NCI-H2171 (cell line): ENCODE measurements at places on chromosomes 2 and 18.

GRCh38 chr2:224444021-224444420 is 42.1 kb upstream of the FAM124B start:
- no peak for DNase-seq

- DNase-seq: no peak
These were observed 67.9 kb upstream of the ALKAL2 start for GRCh38 chr2:355773-356172.

- no peak for DNase-seq
These were observed 115.1 kb downstream of the SH3BP4 start for GRCh38 chr2:235066895-235067294.

DNA sequence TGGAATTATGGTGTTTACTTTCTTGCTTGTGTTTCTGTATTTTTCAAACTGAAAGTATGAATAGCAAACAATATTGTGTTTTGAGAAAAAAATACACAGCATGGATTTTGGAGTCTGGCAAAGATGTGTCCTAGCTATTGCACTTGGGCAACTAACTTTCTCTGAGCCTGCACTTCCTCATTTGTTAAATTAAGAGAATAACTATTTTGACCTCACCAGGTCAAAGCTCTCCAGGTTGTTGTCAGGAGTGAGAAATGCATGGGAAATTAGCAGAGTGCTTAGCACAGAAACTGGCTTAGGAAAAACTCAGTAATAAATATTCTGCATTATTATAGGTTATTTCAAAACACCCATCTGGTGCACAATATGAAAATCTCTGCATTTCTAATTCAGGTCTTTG is 28.2 kb downstream of the LYPD1 start:
- DNase-seq: no peak

GRCh38 chr18:79600141-79600540 is 79.5 kb upstream of the CTDP1 start:
- DNase-seq: no peak

DNA sequence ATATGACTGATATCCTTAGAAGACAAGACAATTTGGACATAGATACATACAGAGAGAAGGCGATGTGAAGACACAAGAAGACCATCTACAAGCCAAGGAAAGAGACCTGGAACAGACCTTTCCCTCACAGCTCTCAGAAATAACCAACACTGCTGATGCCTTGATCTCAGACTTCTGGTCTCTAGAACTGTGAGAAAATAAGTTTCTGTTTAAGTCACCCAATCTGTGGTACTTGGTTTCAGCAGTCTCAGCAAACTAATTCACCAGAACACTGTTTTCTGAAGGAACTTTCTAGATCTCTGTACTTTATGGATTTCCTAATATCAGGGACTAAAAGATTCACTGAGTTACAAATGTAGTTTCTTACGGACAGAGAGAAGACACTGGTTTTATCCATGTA is 58.8 kb downstream of the NAB1 start:
- DNase-seq: no peak

- peak; percentile 54 for DNase-seq
These were observed 232.8 kb downstream of the PIK3C3 start for GRCh38 chr18:42187611-42188380.

DNA sequence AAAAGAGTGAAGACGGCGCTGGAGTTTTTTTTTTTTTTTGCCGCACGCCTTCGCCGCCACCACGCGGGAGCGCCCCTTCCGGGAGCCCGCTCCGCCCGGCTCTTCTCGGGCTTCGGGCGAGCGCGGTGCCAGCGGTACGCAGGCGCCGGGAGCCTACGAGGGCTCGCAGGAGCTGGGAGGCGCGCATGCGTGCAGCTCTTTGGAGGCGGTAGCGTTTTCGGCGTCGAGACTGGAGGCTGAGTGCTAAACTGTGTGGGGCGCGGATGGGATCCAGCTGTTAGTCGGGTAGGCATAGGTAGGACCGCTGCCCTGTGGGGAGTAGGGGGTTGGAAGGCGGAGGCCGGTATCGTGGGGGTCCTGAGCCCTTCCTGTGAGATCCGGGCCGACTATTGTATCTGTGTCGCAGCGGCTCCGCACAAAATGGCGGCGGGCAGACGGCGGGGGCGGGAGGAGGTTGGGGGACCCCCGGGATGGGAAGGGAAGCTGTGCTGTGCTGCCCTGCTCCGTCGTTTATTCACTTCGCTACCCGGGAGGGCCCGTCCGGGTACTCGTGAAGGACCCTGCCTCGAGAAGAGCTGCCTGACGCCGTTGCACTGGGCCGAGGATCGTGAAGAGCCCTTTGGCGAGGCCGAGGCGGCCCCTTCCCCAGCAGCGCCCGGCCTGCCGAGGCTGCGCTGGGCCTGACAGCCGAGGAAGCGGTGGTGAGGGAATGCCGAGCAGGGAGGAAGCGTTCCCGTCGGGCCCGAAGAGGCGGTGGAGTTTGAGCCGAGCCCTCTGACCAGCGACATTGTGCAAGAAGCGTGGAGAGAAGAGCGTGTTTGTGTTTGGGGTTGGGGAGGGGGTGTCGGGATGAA is at the start of gene ZNF638:
Gene ZNF638 (plus strand): TSS at position 202 of the 854 bp plus-strand sequence. CDS start 17,173 bp downstream, outside the sequence.
- DNase-seq: peak; percentile 89

DNA sequence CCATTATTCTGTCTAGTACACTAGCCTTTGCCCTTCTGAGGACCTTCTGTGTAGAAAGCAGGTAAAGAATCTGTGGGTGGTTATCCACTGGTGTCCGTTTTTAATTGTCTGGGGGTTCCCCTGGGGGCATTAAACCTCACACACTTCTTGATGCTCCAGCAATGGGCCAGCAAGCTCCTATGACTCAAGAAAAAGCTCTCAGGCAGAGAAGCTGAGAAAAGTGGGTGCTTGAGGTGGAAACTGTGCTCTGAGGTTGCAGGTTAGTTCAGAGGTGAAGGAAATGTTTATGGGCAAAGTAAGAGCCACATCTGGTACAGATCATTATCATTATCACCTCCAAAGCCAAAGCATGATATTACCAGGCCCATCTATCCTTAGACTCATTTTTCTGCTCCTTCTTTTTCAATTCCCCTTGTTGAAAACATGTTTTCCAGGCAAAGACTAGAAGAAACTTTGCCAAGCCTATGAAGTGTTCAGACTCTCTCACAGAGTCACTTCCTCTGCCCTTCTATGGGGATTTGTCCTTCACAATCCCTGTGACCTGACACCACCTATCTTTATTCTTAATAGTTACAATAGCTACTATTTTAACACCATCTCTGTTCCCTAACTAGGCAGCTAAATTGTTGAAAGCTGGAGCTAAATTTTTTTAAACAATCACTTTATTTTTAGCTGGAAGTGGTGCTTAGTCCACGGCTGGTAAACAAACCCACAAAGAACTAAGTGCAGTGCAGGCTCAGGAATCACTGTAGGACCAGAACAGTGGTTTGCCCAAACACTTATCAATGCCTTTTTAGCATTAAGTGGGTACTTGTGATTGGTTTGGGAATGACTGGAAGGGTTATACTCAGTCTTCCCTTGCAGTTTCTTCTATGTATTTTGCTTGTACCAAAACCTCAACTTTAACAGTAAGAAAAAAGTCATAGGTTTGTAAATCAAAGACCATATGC is 512.8 kb upstream of the POU3F3 start:
- no peak for DNase-seq

DNA sequence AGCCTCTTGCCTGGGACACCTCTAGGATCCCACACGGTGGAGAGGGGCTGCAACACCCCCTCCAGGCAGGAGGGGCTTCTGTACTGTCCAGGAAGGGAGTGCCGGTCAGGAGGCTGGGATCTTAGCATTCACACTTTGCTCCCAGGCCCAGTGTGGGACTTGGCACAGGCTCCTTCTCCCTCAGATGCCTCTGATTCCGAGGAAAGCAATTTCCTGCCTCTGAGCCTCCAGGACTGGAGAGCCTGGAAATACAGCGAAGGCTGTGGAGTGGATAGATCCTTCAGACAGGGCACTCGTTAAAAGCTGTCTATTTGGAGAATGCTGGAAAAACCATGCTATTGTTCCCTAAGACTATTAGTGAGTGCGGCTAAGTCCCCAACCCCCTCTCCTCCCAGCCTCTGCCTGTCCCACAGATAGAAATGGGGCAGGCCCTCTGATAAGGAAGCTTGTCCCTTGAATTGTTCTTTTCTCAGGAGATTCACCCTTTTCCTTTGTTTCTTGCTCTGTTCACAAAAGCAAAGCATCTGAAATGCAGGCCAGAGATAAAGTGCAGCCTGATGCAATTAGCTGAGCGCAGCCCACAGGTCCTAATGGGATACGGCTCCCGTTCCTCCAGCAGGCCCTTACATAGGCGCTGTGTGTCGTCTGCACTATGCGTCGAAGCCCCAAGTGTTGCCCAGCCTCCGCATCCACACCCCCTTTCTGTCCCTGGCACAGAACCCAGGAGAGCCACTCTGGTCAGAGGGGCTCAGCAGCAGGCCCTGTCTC is 252.2 kb downstream of the KLHL29 start:
- no peak for DNase-seq

DNA sequence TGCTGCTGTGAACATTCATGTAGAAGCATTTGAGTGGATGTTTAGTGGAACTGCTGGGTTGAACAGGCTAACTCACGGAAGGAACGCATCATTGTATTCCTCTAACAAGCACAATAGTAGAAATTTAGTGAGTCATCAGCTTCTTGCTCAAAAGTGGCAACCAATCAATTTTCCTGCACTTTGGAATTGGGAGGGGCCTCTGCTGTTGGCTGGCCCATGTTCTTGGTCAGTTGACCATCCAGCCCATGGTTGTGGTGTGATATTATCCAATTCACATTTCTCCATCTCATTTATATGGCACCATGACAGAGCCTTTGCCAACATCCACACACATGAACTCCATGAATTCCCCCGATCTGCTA is 95.0 kb downstream of the TNFRSF11A start:
- DNase-seq: no peak

- no peak for DNase-seq
These were observed 67.3 kb downstream of the KYNU start for GRCh38 chr2:142944721-142945120.

- DNase-seq: no peak
These were observed 64.3 kb upstream of the TTN start for GRCh38 chr2:178871536-178871935.

- DNase-seq: no peak
These were observed 121.5 kb upstream of the LTBP1 start for GRCh38 chr2:32825291-32825712.

GRCh38 chr18:5469340-5469739 is 74.5 kb downstream of the EPB41L3 start:
- DNase-seq: no peak

- no peak for DNase-seq
These were observed 733.6 kb downstream of the GALR1 start for GRCh38 chr18:77983270-77983669.

GRCh38 chr2:949384-950079 is 1.1 kb upstream of the SNTG2 start:
- no peak for DNase-seq
